ENCODE measurements at places on chromosomes 6 and 20.

- DNase-seq, result no peak
These were observed 372.7 kb downstream of the CDKAL1 start for GRCh38 chr6:20906945-20907344.

DNA sequence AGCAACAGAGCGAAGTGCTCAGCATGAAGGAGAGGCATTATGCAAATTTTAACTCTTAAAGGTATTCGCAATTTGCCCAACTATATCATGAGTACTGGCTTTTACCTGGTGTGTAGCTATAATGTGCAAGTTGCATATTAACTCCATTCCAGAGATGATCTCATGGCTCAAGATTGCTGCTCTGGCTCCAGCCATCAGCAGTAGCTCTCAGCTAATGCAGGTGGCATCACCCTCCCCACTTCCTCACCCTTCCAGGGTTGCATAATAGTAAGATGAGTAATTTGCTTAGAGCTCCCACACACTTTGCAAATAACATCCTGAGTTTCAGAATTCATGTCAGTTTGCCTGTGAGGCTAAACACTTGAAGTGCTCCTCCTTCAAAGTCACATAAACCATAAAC is 15.9 kb upstream of the PCSK2 start:
- no peak for DNase-seq

DNA sequence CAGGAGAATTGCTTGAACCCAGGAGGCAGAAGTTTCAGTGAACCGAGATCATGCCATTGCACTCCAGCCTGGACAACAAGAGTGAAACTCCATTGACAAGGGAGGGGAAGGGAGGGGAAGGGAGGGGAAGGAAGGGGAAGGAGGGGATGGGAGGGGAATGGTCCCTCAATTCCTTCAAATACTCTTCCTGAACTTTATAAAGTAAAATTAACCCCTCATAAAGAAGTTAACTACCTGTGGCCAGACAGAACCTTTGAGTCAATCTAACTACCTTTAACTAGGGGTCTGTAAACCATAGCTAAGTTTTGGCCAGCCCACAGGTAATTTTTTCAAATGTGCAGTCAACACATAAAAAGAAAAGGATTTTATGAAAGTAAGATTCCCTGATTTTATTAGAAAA is 131.0 kb downstream of the ZMYND8 start:
- DNase-seq, result no peak

DNA sequence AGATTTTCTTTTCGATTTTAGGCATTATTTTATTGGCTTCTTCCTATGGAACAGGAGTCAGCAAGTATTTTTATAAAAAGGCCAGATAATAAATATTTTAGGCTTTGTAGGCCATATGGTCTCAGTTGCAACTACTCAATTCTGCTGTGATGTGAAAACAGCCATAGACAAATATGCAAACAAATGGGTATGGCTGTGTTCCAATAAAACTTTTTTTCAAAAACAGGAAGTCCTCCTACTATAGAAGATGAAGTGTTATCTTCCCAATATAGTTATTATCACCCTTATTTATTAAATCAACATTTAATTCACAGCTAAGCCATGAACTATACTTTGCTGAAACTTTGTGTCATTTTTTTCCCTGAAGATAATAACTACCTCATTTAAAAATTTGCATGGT is 57.2 kb downstream of the CHD6 start:
- DNase-seq, result no peak

DNA sequence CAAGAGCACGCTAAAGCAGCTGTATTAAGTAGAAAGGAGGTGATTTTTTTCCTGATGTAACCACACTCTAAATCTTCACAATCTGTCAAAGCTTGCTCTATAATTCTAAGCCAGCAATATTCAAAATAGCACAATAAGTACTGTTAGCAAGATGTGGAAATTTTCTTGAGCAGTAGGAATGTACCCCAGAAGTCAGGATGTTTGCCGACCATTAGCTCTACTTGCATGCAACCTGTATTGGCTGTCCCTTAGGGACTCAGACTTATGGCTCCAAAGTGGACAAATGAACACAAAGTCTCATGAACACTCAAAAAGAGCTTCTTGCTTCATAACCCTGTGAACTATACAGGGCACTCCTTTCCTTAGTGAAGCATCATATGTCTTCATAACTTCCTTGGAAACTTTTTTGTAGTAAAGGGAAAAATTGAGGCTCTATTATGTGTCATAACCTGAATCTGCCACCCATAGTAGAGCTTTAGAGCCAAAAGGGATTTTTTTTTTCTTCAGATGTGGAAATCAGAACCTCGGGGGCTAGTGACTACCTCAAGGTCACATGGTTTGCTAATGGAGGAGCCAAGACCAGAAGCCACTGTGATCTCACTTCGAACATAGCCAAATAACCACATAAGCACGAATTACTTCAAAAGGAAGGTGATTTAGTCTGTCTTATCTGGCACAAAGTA is 54.5 kb downstream of the ADGRG6 start:
- no peak for DNase-seq

- DNase-seq, result no peak
These were observed 291.9 kb downstream of the KCNQ5 start for GRCh38 chr6:72913797-72914196.

DNA sequence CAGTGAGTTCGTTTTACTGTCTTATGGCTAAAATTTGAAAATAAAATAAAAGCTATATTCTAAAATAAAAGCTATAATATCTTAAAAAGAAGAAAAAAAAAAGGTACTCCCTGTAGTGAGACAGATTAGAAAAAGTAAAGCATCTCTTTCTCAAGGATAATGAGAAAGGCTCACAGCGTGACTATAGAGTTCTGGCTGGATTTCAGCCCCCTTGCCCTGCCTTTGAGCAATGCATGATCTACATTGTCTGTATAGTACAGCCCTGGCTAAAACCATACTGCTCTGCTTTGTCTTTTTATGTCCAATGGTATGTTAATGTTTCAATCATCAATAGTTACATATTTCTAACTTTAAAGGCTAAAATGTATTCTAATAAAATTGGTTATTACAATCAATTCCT is 91.2 kb downstream of the PRSS35 start:
- DNase-seq, result no peak

DNA sequence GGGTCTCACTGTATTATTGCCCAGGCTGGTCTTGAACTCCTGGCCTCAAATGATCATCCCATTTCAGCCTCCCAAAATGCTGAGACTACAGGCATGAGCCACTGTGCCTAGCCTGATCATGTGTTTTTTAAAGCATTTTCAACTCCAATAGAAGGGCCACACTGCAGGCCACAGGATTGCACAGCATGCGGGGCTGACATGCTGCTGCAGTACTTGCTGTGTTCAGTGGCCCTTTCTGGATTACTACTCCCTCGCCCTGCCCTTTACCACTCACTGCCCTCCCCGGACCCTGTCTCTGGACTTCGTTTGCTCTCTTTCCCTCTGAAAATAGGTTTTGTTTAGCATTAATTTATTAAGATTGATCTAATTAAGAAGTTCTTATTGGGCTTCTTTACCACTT is 37.3 kb downstream of the HECA start:
- no peak for DNase-seq

GRCh38 chr6:157770946-157771345 is 52.1 kb upstream of the SNX9 start:
- DNase-seq, result no peak

- DNase-seq, result no peak
These were observed 122.9 kb downstream of the ZMYND8 start for GRCh38 chr20:47233333-47234188.

DNA sequence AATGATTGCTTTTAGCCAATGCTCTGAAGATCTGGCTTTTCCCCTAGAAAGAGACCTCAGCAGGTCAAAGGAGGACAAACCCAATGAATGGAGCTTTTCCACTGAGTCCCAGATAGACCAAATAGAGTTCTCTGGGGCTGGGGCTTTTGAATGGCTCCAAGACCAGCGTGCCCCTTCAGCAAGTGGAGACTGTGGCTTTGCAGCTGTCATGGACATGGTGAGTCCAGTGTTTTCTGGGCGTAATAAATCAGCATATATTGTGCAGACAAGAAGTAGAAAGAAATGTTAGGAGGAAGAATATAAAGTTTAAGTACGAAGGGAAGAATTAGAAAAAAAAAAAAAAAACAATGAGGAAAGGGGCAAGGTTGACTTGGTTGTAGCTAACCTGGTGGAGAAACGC is 28.1 kb downstream of the ULBP1 start:
- no peak for DNase-seq

DNA sequence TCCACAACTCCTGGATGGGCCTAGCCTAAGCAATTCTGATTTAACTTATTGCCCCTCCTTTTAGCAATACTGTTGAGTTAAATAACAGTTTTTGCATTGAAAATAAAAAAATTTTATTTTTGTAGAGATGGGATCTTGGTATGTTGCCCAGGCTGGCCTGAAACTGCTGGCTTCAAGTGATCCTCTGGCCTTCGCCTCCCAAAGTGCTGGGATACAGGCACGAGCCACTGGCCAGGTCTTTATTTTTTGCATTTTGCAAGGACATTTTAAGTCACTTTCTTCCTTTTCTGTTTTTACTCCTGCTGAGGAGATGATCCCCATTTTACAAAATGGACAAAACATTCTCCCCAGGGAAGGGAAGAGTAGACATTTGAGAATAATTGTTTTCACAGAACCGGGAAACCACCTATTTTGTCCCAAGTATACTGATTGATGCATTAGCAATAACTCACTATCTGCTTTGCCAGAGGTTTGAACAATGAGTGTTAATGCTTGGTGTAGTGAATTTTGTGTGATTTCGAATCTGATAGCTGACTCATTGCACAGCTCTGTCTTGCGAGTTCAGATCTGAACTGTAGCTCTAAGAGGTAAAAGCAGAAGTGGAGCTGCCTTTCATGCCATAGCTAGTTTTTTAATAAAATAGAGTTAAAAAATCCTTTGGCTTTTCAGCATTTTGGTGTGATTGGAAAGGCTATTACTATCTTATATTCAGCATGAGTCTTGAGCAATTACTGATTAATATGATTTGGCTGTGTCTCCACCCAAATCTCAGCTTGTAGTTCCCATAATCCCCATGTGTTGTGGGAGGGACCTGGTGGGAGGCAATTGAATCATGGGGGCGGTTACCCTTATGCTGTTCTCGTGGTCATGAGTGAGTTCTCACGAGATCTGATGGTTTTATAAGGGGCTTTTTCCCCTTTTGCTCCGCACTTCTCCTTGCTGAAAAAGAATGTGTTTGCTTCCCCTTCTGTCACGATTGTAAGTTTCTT is 20.9 kb downstream of the IGF2R start:
- no peak for DNase-seq

DNA sequence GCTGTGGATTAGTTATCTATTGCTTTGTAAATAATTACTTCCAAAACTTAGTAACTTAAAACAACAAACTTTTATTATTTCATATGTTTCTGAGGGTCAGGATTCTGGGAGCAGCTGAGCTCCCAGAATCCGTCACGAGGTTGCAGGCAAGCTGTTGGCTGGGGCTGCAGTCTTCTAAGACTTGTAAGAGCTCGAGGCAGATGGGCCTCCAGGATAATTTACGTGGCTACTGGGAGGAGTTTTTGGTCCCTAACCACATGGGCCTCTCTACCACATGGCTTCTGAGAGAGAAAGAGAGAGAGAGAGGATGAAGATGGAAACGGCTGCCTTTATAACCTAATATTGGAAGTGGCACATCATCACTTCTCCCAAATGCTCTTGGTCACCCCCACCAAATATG is 64.9 kb upstream of the SULF2 start:
- no peak for DNase-seq

DNA sequence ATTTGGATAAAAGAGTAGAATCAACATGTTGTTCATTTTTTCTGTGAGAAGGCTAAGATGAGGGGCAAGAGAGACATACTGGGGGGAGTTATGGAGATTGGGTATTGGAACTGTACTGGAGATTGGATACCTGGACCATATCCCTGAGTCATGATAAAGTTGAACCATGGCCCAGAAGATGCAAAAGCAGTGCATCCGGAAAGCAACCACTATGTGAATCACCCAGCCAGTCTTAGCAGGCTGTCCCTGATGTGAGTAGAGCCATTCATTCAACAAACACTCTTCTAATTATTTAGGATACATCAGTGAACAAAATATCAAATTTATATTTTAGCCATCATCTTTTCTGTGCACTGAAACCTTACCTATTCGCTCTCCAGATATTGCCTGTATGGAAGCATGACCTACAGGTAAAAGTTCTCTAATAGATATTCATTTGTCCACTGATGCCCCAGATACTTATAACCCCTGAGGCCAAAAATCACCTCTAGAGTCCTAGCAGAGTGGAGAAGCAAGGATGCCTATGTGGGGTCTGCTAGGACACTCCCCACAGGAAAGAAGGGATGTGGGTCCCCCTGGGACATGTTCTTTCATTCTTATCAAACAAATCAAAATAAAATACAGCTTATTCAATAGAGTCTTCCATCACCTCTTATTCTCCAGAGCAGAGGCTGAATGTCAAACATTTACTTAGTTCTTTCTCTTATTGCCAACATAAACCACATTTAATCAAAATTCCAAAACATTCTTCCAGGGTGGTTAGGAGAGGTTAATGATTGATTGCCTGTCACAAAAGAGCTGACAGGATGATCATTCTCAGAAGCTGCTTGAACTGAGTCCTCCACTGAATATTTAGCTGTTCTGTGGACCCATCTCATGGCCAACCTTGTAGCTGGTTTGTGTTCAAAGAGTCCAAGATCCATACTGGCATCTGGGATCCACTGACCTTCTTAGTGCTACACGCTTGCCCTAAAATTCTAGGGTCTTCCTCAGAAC is 37.0 kb upstream of the PKHD1 start:
- no peak for DNase-seq

GRCh38 chr6:88614316-88614877 is 349.0 kb downstream of the RNGTT start:
- DNase-seq, result no peak

DNA sequence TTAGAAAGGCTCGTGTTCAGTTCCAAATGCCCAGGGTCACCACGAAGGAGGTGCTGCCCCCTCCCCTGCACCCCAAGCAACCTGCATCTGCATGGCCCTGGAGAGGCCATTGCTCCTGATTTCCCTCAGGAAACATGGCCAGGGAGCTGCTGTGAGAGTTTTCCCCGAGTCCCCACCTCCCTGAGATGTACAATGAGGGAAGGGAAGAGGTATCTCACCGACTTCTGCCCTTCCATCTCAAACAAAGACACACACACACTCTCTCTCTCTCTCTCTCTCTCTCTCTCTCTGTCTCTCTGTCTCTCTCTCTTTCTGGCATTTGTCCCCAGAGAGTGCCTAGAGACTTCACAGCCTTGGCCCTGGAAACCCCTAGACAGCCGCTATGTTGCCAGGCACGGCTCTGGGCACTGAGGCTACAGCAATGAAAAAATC is 120.4 kb downstream of the MRPL14 start:
- DNase-seq, result no peak

- DNase-seq, result no peak
These were observed 12.5 kb downstream of the WDR27 start for GRCh38 chr6:169689287-169689686.

Data from NCI-H2081 (cell line).